ENCODE measurements at places on chromosomes 2 and 18.

GRCh38 chr2:185219981-185220380, 518.6 kb upstream of the FSIP2 start:
- no peak for DNase-seq

- DNase-seq, result no peak
Measured at GRCh38 chr2:96116424-96116878, at the start of gene ADRA2B. Gene ADRA2B, minus strand, starts transcription at chr2:96116571. Its CDS starts 422 bp downstream, at chr2:96116149.

GRCh38 chr2:208549546-208550158, 143.1 kb downstream of the PTH2R start:
- DNase-seq, result no peak

DNA sequence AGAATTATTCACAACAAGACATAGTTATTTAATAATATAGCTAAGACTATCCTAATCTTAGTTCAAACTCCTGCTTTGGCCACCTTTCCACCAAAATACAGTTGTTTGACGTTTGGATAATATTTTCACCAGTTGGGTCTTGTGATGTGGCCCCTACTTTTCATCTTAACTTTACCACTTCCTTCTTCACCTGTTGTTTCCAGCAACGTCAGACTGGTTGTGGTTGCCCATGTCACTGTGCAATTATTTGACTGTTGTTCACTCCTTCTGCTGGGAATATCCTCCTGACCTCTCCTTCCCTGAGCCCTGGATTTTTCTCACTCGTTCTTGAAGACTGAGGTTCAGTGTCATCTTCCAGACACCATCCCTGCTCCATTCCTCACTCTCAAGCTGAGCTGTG, 132.2 kb upstream of the RASGRP3 start:
- no peak for DNase-seq

DNA sequence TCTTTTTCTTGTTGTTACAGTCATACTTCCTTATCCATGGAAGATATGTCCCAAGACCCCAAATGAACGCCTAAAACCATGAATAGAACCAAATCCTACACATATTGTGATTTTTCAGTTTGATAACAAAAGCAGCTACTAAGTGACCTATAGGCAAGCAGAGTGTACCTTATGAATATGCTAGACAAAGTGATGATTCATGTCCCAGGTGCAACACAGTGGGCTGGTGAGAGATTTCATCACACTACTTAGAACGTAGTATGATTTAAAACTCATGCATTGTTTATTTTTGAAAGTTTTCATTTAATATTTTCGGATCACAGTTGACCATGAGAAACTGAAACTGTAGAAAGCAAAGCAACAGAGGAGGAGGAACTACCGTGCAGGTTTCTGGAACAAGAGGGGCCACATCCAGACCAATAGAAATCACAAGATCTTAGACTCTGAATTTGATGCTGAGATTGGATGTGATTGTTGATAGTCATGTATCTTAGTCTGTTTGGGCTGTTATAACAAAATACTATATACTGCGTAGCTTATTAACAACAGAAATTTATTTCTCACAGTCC, 470.8 kb upstream of the VRK2 start:
- DNase-seq, result no peak

GRCh38 chr2:74119339-74119738, 28.4 kb downstream of the BOLA3 start:
- no peak for DNase-seq

DNA sequence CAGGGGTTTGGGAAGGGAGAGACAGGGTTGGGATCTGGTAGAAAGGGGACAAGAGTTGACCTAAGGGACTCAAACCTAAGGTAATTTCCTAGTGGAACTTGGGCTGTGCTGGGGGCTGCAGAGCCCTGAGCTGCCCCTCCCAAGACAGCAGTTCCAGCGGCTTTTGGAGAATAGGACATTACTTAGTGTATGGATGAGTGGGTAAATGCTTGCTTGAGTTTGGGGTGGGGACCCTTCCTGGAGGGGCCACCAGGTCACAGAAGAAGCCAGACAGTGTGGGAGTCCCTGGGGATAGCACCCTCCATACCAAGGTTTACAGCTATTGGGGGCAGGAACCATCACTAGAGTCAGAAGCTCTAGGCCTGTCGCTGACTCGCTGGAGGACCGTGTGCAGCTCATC, 111.5 kb downstream of the CAPN13 start:
- DNase-seq, result no peak

Data from H54 (cell line).